ENCODE measurements at places on chromosomes 16 and 17.

- DNase-seq, result peak; percentile 14
These were observed 12.1 kb downstream of the ATP2C2 start for GRCh38 chr16:84380405-84380804.

GRCh38 chr16:2465653-2466415, 5.3 kb upstream of the NTN3 start:
- no peak for DNase-seq

DNA sequence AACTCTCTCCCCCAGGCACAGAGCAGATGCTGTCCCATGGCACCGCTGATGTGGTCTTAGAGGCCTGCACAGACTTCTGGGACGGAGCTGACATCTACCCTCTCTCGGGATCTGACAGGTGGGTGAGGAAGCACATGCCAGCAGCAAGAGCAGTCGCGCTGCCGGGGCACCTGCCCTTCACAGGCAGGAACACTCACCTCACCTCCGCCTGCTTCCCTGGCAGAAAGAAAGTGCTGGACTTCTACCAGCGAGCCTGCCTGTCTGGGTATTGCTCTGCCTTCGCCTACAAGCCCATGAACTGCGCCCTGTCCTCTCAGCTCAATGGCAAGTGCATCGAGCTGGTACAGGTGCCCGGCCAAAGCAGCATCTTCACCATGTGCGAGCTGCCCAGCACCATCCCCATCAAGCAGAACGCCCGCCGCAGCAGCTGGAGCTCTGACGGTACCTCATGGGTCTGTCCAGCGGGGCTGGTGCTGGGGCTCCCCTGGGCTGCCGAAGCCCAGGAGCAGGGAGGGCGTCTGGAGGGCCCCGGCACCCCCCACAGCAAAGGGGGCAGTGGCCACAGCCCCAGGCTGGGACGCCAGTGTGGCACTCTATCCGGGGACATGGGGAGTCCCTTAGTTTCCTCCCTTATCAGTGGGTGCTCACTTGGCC, 21.7 kb downstream of the CASKIN2 start:
- no peak for DNase-seq

GRCh38 chr17:35666070-35666469, 65.4 kb upstream of the RASL10B start:
- DNase-seq, result no peak

DNA sequence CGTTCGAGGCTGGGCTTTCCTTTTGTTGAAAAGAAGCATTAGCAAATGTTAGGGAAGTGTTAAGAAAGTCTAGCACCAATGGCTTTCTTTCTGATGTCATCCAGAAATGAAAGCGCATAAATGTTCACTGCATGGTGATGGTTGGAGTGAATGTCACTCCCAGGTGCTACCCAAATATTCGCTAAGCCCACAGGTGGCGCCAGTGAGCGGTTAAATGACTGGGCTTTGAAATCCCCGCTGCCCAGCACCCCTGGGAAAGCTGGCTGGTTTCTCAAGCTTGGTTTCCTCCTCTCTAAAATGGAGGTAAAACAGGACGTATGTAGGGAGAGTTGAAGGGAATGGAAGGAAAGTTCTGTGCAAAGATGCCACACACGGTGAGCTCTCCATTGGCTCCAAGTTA, 104.4 kb downstream of the IRX5 start:
- peak; percentile 41 for DNase-seq

DNA sequence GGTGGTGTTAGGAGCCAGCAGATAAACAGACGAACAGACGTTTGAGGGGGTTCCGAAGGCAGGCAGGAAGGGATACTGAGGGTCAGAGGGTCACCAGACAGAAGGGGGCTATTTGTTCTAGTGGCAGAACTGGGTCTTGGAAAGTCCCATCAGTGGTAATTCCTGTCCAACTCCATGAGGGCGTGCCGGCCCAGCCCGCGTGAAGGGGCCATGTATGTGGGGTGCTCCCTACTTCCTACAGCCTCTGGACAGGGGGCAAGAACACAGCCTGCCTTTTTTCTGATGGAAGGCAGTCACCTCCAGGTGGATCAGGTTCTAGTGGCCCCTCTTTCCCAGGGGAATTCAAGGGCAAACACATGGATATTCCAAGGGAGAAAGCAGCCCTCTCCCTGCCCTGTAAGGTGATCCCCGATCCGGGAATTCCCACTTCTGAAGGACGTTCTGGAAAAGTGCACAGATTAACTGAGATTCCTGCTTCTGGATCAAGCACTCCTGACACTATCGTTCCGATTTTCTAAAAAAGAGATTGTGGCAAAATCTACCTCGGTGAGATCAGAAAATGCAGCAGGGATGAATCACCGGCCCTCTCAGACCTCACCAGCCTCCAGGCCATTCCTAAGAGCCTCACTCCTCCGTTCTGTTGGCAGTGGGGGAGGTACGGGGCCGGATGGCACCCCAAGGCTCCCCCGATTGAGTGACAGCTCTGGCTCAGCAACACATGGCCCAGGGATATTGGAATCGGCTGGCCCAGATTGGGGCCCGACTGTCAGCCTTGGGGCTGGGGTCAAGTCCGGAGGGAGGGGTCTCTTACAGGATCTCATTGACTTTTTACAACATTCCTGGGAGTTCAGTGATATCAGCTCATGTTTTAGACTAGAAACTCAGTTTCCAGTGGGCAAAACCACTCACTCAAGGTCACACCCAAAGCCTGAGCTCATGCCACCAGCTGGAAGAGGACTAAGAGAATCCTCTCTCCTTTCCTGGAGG, 12.4 kb downstream of the STX1B start:
- DNase-seq, result no peak

DNA sequence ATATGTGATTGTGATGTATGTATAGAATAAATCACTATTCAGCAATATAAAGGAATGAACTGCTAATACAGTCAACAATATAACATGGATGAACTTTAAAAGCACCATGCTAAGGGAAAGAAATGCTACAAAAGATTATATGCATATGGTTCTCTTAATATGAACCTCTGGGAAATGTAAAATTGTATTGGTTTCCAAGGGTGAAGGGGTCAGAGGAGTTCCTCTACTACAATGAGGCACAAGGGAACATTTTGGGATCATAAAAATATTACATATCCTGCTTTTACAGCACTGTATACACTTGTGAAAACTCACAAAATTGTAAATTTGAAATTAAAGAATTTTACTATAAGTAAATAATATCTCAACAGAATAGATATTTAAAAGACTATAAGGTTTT, 111.4 kb downstream of the CA10 start:
- DNase-seq, result no peak

DNA sequence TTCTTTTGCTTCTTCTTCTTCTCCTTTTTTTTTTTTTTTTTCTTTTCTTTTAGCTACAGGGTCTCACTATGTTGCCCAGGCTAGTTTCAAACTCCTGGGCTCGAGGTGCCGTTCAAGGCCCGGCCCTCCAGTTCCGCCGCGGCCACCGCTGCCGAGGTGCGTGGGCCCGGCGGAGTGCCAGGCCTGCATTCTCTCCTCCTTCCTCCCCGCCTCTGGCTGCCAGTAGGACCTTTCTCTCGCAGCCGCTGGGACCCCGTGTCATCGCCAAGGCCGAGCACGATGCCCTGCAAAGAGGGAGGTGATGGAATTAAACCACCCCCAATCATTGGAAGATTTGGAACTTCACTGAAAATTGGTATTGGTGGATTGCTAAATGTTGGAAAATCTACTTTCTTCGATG, 195.8 kb downstream of the CDRT15L2 start:
- no peak for DNase-seq

- no peak for DNase-seq
These were observed 5.7 kb upstream of the ZNF469 start for GRCh38 chr16:88376835-88377726.

GRCh38 chr16:51419768-51420167, 268.7 kb upstream of the SALL1 start:
- no peak for DNase-seq

GRCh38 chr16:609984-610383, 20.1 kb downstream of the RAB40C start:
- DNase-seq, result no peak

- DNase-seq, result no peak
These were observed 72.0 kb downstream of the PITPNC1 start for GRCh38 chr17:67449065-67449464.

DNA sequence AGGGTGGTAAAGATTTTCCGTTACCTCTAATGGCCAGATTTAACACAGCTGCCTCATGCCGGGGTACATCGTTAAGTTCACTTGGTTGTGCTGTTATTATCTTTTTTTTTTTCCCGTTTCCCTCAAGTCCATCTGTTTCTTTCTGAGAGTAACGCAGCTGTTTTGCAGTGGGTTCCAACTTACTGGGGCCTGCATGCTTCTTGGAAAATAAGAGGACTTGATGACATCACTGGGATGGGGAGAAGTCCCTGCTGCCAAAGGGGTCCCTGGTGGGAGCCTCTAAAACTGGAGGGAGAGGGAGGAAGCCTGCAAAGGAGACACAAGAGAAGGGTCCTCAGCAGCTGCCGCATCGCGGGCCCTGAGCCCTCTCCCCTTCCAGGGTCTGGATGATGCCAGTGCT, 77.8 kb upstream of the NOL11 start:
- DNase-seq, result no peak

DNA sequence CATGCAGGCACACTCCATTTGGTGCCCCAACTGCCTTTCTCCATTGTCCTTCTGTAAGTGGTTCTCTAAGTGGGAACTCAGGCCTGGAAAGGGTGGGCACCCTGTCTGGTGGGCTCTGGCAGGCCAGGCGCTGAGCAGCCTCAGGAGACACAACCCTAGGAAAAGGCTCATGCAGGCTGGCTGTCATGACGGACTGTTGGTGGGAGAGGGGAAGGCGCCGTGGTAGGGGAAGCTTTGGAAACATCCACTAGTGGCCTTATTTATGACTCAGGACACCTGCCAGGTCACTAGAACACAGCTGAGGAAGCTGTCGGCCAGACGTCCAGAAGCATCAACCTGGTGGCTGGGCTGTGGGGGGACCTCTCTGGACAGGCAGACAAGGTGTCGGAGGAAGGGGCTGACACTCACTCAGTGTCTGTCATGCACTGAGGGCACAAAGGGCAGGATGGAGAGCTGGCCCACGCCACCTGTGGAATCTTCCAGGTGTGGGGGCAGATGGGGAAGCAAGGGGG, 216.0 kb downstream of the SEC14L1 start:
- DNase-seq, result no peak

- DNase-seq, result no peak
These were observed 16.5 kb upstream of the LIMD2 start for GRCh38 chr17:63716426-63716825.

DNA sequence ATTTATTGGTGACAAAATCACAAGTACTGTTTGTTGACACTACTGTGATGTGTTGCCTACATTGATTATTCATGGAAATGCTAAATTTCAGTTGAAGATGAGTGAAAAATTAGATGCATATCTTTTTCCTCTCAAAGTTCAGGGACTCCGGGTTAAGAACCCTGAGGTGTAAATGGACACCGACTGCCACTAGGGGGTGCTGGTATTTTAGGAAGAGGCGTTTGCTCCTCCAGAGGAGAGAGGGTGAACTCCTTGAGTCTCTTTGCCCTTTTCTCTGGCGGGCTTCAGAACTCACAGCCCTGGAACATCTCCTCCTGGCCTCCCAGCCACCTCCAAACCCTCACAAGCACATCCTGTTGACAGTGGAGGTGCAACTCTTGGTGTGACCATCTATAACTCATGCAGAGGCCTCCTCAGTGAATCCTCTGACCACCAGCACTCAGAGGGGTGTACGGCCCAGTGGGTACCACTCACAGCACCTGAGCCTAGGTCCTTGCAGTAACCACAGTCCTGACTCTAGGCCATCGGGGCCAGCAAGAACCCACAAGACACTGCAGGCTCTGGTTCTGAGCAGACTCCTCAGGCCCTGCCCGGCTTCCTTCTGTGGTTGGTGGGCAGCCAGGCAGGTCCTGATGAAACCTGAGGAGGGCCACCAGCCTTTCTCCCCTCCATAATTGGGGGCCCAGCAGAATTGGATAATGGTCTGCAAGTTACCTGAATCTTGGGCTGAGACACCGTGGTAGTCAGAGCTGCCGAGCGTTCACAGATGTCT, 26.2 kb upstream of the PIK3R5 start:
- peak; percentile 82 for DNase-seq

DNA sequence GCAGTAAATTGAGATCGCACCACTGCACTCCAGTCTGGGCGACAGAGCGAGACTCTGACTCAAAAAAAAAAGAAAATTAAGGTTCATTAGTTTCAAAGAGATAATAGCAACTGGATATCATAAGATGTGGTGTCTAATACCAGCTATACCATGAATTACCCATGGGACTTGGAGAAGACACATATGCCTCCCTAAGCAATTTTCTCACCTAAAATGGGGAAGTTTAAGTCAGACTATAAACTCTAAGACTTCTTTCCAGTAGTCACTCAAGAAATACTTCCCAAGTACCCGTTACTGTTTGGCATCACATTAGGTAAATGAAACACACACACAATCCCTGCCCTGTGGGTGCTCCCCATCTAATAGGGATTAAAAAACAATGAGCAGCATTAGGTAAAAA, 22.6 kb downstream of the SMURF2 start:
- peak; percentile 66 for DNase-seq

DNA sequence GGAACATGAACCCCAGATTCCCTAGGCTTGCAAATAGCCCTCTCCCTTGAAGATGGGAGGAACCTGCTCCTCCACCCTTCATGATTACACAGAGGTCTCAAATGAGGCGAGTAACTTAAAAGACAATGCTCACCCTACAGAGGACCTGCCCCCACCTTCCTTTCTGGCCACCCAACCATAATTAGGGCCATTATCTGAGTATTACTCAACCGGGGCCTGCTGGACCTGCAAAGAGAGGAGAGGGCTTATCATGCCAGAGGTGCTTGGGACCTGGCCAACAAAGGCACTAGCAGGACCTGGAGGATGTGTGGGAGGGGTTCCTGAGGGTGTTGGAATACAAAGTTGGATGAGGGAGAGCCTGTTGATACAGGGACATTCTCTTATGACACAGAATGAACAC, 42.4 kb downstream of the RNF157 start:
- no peak for DNase-seq

DNA sequence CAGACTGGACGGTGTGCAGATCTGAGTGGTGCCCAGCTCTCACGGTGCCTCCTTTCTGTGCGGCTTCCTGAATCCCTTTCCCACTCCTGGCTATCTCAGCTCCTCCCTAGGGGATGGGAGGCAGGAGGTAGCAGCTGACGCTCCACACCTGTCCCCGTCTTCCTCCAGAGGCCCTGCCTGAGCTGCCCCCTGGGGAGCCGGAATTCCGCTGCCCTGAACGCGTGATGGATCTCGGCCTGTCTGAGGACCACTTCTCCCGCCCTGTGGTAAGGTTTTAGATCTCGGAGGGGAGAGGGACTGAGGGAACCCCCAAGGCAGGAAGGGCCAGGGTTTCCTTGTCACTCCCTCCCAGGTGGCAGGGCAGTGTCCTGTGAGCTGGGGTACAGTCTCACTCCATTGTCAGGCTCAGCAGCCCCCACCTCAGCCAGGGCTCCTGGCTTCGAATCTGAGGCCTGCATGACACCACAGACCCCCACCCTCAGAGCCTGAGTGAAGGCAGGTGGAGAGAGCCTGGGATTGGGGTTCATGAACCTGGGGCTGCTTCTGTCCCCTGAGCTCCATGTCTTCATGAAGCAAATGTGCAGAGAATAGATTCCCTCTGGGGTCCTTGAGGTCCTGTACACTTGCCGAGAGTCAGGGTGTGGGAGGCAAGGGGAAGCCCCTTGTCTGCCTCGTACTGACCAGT, 6.6 kb downstream of the DEF8 start:
- DNase-seq, result no peak

- no peak for DNase-seq
These were observed 221.3 kb downstream of the C16orf78 start for GRCh38 chr16:49594685-49595498.

- no peak for DNase-seq
These were observed 621.8 kb upstream of the ZFHX3 start for GRCh38 chr16:73669535-73670274.

Data from suppressor macrophage (primary cell).